ENCODE measurements at places on chromosomes 3 and 15.
A peak's percentile ranks its signal among the peaks of the same experiment; 100 is the strongest.

- peak; percentile 9 for DNase-seq
These were observed 124.9 kb upstream of the PRR20G start for GRCh38 chr3:127412578-127413317.

- no peak for DNase-seq
These were observed 1.8 kb upstream of the PIK3R4 start for GRCh38 chr3:130748467-130748861.

- no peak for DNase-seq
These were observed 37.9 kb downstream of the GLDN start for GRCh38 chr15:51379390-51379789.

DNA sequence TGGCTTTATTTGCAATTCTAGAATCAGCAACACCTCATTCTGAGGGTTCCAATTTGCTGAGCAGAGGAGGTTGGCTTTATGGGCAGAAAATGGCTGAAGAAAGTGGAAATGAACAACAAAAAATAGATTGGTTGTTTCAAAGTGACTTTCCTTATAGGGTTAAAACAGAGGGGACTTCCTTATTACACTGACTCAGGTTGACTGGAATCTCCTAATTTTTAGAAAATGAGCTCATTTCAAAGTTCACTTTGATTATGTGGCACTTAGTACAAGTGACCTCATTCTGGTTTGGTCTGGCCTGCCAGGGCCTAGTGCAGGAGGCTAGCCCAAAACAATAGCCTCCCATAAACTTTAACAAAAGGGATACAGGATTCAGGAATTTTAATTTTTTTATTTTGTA is 41.4 kb downstream of the NFKBIZ start:
- peak; percentile 73 for DNase-seq

- no peak for DNase-seq
These were observed 292.4 kb upstream of the NR2F2 start for GRCh38 chr15:96038131-96038530.

DNA sequence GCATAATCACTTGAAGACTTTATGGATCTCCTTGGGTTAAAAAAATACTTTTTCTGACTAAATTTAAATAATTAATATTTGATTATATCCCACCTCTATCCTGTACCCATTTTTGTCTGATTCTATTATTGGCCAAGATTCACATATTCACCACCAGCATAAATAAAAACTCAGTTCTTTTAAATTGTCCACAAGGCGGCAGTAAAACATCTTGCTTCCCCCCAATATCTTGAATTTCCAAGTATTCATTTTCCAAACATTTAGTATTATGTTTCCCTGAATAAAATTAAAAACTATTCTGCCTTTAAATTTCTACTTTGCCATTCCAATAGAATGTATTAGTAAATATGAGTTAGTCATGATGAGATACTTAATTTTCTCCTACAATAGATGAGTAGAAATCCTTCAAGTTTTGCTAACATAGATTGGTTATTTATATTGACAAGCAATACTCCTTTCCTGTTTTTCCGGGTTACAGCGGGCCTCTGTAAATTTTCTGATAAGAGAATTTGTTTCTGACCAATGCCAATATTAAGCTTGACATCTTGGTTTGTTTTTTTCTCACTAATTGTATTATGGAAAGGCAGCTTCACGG is 218.7 kb upstream of the MDFIC2 start:
- DNase-seq = peak; percentile 16

DNA sequence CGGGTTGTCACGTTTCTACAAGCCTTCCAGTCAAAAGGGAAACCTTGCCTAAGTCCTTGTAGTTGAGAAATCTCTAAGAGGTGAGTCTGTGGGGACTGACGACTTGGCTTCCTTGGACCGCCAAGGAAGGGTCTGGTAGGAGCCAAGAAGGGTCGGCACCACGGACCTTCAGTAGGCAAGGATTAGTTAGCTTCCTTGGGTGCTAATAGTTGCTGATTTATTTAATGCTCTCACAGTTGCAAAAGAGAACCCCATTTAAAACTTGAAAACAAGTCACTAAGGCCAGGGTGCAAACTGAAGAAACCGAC is 361 bp upstream of the LCMT2 start:
- no peak for DNase-seq

- no peak for DNase-seq
These were observed 60.8 kb downstream of the TM4SF4 start for GRCh38 chr3:149535333-149535685.

GRCh38 chr3:6282918-6283317 is 578.0 kb upstream of the GRM7 start:
- peak; percentile 6 for DNase-seq

DNA sequence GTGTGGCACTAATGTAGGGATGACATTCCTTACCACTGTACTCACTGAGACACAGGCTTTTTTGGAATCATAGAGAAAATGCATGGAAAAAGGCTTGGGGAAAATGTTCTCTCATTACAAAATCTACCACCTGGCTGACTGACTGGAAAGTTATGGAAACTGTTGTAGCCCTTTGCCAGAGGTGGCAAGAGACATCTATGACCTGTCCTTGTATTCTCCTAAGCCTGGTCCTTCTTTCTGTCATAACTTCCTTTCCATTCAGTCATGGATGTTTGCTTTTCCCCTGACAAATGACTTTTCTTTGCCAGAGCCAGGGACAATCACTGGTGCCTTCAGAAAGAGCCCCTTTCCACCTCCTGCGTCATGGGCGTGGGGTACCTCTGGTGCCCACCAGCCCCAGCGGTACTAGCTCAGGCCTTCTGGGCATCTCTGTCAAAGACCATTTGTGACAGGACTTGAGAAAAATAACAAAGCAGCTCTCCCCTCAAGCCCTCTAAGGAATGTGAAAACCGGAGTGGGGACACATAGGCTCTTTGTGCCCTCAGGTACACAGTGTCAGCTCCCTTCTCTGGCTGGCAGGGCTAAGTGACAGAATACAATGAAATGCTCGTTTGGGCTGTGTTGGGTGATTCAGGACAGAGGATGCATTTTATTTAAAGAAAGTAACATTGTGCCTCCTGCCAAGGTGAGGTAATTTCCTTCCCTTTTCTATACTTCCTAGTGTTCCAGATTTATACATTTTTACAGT is 381.1 kb upstream of the RASGRP1 start:
- no peak for DNase-seq

GRCh38 chr3:43348852-43349574 is 62.7 kb downstream of the SNRK start:
- no peak for DNase-seq

GRCh38 chr3:181454451-181455027 is 257.2 kb upstream of the SOX2 start:
- DNase-seq = no peak

DNA sequence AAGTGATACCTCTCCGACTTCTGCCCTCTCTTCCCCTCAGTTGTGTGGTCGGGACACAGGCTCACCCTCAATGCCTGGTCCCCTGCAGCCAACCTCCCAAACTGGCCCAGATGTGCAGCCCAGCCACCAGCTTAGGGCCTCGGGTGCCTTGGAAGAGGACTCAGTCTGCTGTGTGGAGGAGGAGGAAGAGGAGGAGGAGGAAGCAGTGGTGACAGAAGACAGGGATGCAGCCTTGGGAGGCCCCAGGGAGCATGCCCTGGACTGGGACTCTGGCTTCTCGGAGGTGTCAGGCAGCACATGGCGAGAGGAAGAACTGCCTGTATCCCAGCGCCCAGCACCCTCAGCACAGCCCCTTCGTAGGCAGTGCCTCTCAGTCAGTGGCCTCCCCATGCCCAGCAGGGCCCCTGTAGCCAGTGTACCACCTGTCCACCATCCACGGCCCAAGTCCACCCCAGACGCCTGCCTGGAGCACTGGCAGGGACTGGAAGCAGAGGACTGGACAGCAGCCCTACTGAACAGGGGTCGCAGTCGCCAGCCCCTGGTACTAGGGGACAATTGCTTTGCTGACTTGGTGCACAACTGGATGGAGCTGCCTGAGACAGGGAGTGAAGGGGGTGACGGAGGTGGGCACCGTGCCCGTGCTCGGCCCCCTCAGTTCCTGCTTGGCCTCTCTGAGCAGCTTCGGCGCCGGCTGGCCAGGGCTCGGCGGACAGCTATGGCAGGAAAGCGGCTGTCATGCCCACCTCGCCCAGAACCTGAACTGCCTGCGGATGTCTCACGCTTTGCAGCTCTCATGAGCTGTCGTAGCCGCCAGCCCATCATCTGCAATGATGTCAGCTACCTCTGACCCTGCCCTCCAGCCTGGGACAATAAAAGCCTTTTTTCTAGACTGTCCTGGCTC is 1.3 kb downstream of the INKA1 start:
- no peak for DNase-seq

DNA sequence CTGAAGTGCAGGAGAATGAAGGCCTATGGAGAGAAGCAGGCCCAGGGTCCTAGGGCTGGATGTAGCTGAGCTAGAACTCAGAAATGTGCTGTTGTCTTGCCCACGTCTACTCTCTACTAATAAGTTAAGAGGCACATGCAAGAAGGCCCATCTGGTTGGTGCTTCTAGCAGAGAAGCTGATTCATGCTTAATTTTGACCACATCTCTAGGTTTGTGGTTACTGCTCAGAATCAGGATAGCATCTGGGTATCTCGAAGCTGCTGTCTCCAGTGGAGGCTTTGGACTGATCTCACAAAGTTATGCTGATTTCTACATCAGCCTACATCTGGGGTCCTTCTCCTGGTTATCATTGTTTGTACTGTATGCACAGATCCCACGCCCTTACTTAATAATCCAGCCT is 87.3 kb downstream of the CACNA1D start:
- DNase-seq = no peak

- no peak for DNase-seq
These were observed 5.3 kb downstream of the COPG1 start for GRCh38 chr3:129254536-129255230.

- DNase-seq = no peak
These were observed 51.8 kb downstream of the ST3GAL6 start for GRCh38 chr3:98814817-98815420.

DNA sequence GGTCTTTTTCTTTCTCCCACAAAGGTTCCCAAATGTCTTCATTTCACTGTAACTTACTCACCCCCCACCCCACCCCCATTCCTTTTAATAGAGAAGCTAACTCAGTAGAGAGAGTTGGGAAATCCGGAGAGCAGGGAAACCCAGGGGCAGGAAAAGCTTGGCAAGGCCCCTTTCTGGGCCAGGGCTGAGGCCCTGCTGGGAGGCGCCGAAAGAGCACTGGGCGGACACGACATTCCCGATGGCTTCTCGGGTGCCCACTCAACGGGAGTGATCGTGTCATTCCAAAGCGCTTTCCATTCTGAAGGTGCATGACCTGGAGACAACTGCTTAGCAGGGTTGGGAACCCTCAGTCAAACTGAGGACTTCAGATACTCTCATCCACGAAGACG is 1.6 kb upstream of the DALRD3 start:
- peak; percentile 78 for DNase-seq

GRCh38 chr3:54547051-54547450 is 380.8 kb downstream of the LRTM1 start:
- no peak for DNase-seq

DNA sequence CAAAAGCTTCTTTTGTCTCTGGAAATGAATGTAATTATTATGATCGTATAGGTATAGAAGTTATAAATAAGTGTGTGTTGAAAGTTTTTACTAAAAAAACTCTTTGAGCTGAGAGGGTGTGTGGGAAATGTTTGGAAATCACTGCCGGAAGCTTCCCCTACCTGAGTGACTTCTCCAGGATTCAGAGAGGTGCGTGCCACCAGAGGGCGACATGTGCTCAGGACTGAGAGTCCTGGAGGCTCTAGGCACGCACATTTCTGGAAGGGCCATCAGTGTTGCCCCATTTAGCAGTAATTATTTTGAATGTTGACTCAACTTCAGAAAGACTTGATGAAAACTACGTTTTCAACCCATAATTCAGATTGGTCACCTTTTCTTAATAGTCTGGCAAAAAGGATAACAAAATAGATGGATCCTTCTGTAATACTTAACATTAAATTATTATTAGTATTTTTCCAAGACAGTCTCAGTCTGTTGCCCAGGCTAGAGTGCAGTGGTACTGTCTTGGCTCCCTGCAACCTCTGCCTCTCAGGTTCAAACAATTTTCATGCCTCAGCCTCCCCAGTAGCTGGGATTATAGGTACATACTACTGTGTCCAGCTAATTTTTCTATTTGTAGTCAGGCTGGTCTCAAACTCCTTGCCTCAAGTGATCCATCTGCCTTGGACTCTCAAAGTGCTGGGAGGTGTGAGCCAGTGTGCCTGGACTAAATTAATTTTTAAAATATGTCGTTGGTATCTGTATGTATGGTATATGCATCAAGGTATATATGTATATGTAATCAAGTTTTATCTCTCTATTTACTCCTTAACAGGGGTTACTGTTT is 34.5 kb downstream of the GPR171 start:
- peak; percentile 79 for DNase-seq

DNA sequence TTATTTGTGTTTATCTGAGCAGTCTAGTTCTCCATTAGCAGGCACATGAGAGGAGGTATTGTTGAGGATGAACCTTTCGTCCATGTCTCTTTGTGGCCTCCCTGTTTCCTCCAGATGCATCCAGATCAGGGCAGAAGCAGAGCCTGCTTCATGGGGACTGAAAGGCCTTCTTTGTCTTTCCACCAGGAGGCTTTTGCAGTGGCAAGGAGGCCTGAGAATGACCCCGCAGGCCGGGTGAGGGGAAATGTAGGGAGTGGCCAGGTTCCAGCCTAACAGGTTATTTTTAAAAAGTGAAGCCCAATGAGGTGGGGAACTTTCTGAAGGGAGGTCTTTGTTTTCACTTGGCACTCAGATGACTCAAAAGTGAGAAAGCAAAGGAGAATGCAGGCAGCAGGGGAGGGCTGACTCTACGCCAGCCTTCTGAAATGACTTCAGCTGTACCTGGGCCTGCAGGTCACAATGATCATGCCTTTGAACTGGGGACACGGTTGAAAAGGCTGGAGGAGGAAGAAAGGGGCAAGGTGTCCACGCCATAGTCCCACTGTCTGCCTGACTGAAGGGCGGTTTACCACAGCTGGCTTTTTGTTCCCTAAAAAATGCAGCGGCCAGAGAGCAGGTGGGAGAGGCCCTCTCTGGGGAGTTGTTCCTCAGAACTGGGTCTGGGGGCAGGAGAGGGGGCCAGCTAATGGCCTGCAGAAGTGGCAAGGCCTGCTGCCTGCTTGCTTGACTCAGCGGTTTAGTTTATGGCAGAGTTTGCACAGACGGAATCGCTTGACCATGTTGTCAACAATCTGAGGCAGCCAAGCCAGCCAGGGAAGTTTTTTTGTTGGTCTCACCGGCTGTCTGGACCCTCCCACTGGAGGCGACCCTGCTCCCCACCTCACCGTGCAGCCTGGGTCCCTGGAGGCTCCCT is 28.7 kb downstream of the CMTM7 start:
- no peak for DNase-seq

GRCh38 chr3:150015901-150016300 is 45.2 kb upstream of the PFN2 start:
- no peak for DNase-seq

- no peak for DNase-seq
These were observed 20.2 kb upstream of the PPP1R2 start for GRCh38 chr3:195563317-195563716.

DNA sequence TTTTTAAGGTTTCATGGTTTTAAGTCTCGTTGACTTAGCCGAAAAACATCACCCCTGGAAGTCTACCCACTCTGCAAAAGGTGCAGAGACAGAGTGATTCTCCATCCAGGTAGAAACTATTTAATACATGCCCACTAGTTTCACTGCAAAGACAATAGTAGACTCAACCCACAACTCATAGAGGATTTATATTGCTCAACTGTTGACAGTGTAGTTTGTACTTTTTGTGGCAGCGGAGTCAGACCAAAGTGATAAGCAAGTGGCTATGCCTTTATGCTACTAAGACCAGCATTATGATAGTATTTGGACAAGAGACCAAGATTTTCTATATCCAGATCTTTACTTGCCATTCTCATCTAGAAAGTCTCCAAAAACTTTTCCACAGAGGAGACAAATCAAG is 98.8 kb upstream of the ZBTB20 start:
- DNase-seq = no peak

- DNase-seq = peak; percentile 8
These were observed 1.2 kb downstream of the SETD2 start for GRCh38 chr3:47162697-47163168.

All from suppressor macrophage treated with lipopolysaccharide for 4 hours (primary cell).